ENCODE measurements at places on chromosomes 13 and 19.

DNA sequence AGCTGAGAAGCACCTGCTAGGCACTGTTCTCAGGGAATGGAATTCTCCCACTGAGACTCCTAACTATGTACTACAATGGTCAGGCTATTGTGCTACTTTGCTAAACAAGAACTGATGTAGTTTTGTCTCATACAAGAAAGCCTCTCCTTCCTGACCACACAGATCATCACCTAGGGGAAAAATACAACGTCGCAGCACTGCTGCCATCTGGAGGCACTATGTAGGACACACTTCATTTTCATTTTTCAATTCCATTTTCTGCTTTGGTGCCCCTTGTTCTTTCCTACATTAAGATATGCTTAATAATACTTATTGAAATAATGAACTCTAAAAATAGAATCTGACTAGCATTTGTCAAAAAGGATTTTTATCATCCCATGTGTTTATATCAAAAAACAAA lies 21.1 kb downstream of the PROSER1 start:
- peak; percentile 17 for DNase-seq

- DNase-seq, result no peak
Observed at GRCh38 chr19:46620716-46621115, 4.2 kb downstream of the PTGIR start.

- no peak for DNase-seq
Observed at GRCh38 chr13:78659450-78659730, 435 bp upstream of the OBI1 start.

- no peak for DNase-seq
Observed at GRCh38 chr13:21124852-21125251, 51.5 kb downstream of the SKA3 start.

- no peak for DNase-seq
Observed at GRCh38 chr13:25489238-25489637, 117.5 kb downstream of the ATP8A2 start.

DNA sequence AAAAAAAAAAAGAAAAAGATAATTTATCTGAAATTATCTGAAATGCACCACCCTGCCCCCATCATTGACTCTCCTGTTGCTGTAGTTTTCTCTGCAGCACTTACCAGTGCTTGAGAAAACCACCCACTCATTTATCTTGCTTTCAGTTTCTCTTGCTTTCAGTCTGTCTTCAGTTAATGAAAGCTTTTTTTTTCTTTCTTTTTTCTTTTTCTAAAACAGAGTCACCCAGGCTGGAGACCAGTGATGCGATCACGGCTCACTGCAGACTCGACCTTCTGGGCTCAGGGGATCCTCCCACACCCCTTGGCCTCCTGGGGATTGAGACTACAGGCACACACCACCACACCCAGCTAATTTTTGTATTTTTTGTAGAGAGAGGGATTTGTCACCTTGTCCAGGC lies 4.3 kb upstream of the ACP5 start:
- peak; percentile 25 for DNase-seq

GRCh38 chr19:28456252-28456651 lies 756.7 kb downstream of the UQCRFS1 start:
- DNase-seq, result no peak

GRCh38 chr13:24218338-24218737 lies 57.8 kb downstream of the SPATA13 start:
- no peak for DNase-seq

GRCh38 chr19:18392417-18392816 lies 5.0 kb downstream of the LRRC25 start:
- DNase-seq, result peak; percentile 59

- DNase-seq, result no peak
Observed at GRCh38 chr13:41099986-41100385, 32.6 kb downstream of the KBTBD6 start.

DNA sequence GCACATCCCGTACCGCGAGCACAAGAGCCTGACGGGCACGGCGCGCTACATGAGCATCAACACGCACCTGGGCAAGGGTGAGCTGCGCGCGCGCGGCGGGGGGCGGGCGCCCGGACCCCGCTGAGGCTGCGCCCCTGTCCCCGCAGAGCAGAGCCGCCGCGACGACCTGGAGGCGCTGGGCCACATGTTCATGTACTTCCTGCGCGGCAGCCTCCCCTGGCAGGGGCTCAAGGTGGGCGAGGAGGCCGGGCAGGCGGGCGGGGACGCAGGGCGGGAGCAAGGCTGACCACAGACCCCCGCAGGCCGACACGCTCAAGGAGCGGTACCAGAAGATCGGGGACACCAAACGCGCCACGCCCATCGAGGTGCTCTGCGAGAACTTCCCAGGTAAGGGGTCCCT lies 36.5 kb downstream of the BTBD2 start:
- DNase-seq, result no peak

DNA sequence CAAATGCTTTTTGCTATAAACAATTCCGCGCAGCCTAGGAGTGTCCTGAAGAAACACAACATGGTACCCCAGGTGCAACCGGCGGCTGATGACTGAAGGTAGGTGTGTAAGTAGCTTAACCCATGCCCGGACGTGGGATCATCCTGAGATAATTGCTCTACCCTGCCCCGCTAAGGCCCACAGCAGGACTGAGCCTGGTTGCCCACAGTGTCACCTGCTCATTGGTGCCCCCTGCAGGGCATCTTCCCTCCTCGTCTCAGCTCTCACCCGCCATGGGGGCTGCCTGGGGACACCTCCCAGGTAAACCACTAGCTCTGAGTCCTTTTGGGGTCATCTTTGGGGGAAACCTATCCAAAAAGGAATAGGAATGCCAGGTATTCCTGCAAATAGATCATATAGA lies 22.3 kb downstream of the TMEM161A start:
- peak; percentile 55 for DNase-seq
